ENCODE measurements at places on chromosomes 5 and 9.

DNA sequence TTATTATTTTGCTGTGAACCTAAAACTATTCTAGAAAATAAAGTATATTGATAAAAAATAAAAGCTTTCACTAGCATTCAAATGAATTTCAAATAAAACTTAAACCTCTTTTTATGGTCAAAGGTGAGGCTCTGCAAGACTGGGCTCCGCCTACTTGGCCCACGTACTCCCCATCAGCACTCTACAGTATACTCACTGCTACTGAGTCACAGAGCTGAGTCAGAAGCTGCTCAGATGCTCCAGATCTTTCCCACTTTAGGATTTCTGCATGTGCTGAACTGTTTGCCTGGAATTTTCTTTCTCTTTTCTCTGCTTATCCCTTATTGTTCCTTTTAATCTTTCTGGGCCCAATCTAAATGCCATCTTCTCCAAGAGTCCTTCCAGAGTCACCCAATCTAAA lies 331.9 kb upstream of the CCNG1 start:
- DNase-seq, result no peak

DNA sequence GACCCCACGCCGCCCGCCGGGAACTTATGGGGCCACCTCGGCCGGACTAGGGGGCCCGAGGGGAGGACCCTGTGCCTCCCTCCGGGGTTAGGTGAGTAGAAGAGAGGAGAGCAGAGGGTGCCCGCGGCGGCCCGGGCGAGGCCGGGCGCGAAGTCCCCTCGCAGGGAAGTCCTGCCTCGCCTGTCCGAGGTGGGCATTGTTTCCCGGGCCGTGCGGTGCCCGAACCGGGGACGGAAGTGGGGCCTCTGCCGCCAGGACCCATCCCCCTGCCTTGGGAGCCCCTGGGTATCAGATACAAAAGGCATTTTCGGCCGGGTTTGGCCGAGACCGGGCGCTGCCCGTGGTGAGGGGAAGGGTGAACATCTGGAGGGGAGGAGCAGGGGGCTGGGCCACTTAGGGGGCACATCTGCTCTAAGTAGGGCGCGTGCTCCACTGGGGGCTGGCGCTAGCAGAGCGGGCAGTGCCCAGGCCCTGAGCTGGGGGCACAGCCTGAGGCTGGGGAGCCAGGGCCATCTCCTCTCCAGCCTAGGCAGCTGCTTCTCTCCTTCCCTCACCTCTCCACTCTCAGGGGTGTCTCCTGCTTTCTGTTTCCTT lies 48.2 kb downstream of the DAB2IP start:
- no peak for DNase-seq

- DNase-seq, result no peak
Observed at GRCh38 chr5:16612007-16612406, 4.8 kb downstream of the RETREG1 start.

GRCh38 chr5:62143268-62144229 lies 162.5 kb upstream of the KIF2A start:
- no peak for DNase-seq

- DNase-seq, result no peak
Observed at GRCh38 chr5:168316139-168316578, 24.7 kb downstream of the WWC1 start.

Measured in GM18507 (cell line).